ENCODE measurements at places on chromosomes 12 and 14.
A peak's percentile ranks its signal among the peaks of the same experiment; 100 is the strongest.

GRCh38 chr14:41957459-41957858 is 350.8 kb downstream of the LRFN5 start:
- no peak for DNase-seq

DNA sequence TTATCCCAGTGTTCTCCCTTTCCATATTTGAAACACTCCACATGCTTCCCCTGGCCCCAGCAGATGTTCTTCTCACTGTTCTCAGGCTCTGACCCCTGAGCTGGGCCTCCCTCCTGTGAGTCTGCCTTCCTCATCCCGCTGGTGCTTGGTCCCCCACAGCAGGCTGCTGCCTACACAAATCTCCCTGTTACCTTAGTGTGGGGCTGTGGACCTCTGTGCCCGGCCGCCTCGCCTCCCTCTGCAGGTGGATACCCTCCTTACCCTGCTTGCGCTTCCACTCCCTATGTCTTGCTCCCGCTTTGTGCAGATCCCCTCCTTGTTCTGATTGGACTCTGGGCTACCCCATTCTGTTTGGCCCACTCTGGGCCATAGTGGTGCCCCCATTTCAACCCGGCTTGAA is 6.9 kb downstream of the DERA start:
- DNase-seq = no peak

DNA sequence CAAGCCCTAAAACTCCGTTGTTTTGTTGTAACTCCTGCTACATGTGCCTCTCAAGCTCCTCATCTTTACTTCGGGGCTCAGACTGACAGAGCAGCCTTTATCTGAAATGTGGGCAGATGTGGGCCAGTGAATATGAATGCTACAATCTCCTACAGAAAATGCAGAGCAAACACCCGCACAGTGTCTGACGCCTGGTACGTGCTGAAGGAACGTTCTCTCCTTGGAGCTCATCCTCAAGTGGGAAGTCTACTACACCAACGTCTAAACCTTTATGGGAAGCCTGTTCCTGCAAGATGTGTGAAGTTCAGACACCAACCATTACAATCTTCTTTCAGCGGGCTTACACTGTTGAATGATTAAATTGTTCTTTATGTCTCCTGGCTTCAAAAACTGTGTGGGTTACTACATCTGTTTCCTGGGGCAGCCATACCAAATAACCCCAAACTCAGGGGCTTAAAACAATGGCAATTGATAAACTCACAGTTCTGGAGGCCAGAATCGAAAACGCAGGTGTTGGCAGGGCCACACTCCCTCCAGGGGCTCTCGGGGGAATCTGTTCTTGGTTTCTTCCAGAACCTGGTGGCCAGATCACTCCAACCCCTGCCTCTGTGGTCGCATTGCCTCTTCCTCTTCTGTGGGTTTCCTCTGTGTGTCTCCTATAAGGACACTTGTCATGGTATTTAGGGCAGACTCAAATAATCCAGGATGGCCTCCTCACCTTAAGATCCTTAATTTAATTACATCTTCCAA is 179.7 kb upstream of the PLXNC1 start:
- no peak for DNase-seq

GRCh38 chr14:103904493-103905107 is 23.7 kb upstream of the TDRD9 start:
- no peak for DNase-seq

DNA sequence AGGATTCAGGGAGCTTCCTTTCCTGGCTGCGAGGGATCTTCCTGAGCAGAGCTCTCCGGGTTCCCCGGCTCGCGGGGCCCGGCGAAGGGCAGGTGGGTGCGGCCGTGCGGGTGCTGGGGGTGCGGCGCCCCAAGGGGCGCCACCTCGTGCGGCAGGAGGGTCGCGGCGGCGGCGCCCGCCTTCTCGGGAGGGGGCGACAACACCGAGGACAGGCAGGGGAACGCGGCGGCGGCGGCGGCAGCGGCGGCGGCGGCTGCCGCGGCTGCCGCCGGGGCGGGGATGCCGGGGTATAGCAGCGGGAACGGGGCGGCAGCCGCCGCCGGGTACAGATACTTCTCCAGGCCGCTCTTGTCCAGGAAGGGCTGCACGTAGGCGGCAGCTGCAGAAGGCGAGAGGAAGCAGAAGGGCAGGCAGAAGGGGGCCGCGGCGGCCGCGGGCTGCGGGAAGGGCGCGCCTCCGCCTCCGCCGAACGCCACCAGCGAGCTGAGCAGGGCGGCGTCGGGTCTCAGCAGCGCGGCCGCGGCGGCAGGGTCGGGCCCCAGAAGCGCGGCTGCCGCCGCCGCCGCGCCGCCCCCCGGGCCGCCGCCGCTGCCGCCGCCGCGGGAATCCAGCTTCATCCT is 2.7 kb downstream of the BHLHE41 start:
- DNase-seq = no peak

GRCh38 chr12:111283521-111283920 is 85.4 kb downstream of the PHETA1 start:
- no peak for DNase-seq

- DNase-seq = no peak
Measured at GRCh38 chr14:45051180-45051579, 32.7 kb upstream of the PRPF39 start.

GRCh38 chr12:12774791-12775190 is 10.7 kb upstream of the APOLD1 start:
- no peak for DNase-seq

- DNase-seq = no peak
Measured at GRCh38 chr12:44358636-44359035, 517.5 kb downstream of the NELL2 start.

DNA sequence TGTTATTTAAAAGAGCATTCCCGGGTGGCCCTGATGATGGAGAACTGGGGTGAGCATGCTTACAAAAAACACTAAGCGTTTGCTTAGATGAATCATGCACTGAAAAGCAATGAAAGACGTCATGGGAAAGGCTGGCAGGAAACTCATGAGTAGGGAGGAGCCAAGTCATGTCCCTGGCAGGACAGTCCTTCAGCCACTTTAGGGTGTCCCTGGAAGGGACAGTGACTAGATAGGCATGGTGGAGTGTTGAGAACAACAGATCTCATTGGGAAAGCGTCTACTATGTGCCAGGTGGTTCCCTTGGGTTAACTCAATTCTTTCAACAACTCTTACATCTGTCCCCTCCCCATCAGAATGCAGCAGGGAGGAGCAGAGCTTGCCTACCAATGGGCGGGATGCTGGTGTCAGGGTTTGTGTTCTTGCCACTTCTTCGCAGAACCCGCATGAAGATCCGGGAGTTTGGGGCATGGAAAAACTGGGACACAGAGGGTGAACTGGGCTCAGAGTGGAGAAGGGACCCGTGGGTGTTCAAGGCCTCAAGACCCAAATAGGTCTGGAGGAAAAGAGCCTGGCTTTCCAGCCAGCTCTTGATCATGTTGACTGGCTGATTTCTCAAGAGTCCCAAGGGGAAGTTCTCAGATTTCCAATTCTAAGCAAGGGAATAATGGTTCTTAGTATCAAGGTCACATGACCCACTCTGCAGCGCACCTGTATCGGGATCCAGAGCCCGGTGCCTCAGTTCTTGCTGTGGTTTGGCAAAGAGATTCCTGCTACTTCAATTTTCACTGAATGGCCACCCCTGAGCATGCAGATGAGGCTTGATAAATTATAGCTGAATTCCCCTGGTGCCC is 653.9 kb upstream of the TBX3 start:
- DNase-seq = peak; percentile 64

DNA sequence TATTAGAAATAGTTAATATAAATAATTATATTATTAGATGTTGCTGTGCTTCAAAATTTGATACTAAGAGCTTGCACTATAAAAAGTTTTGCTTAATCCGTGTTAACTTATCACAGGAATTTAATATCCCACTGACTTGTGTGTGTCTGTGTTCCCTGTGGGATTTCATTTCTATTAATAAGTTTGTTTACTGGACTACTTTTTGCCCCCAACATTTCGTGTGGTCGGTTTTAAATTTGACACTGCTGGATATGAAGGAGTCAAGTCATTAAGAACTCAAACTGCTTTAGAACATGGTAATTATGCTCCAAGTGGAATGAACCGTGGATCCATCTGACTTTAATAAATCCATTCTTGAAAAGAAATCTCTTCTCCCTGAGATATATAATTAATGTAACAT is 182.2 kb upstream of the NUDT4 start:
- DNase-seq = no peak

- DNase-seq = no peak
Measured at GRCh38 chr14:38837343-38838048, 265.5 kb downstream of the SEC23A start.

DNA sequence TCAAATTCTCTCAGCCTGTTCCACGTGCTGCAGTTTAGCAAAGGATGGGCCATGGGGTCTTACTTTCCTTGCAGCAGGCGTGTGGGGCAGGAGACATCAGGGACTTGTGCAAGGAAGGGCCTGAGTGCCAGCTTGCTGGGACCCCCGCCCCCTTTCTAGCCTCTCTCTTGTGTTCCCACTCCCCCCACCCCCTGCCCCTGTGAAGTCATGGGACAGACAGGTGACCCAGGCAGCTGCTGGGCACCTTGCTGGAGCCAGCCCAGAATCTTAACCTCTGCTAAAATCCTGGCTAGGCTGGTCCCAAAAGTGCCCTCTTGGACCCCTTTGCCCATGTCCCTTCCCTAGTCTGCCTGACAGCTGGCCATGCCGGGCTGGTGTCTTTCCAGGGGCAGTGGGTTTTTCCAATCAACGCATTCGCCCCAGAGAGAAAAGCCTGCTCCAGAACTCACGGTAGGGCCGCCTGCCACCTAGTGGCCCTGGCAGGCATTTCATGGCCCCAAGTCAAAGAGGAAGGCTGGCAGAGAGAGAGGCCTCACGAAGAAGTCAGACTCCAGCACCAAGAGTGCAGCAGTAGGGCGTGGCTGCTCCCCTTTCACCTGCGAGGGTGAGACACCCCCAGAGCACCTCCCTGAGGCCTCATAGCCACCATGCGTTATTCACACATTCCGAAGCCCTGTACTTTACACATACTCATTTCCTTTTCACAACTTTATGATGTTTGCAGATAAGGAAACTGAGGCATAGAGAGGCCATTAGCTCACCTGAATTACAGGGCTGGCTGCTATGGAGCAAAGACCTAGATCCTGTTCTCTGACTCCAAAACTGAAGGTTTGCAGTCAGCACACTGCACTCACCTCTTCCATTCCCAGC is 67.4 kb downstream of the LGMN start:
- peak; percentile 83 for DNase-seq

DNA sequence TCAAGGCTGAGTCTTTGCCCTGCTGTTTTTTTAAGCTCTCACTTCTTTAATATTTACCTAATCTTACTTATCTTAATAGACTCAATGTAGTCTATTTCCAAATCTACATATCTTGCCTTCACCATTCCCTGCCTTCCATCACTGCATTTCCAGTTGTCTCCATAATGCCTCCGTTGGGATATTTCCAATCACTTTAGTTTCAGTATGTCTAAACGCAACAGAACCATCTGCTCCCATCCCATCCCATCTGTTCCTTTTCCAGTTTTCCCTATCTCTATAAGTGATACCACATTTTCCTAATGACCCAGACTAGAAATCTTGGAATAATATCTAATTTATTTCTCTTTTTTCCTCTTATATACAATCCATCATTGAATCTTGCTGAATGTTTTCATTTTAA is 15.1 kb upstream of the CCDC198 start:
- no peak for DNase-seq

DNA sequence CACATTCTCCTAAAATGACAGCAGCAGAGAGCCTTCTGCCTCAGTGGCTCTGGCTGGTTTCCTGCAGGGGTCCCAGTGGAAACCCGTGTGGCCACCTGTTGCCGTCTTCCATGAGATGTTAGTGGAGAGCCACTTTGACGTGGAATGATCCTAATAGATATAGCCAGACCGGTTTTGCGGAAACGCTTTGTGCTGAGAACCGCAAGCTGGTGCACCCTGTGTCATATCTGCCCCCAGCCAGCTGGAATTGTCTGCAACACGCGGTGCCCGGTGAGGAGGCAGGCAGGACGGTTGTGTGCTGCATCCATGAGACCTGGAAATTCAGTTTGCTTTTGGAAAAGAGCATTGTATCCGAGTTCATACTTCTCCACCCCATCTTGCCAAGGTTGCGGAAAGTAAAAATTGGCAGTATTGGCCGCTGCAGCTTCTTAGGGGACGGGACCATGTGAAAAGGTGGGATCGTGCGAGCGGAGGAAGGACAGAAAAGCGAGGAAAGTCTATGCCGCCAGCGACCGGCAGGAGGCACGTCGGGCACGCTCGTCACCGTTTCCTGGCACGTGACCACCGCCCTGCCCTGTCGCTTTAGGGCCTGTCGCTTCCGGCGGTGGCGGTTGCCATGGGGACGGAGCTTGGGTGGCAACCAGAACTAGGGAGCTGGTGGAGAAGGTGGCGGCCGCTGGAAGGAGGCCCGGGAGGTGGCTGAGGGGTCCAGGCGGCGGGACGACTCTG is at the start of gene CFAP251:
CFAP251 (plus strand) TSS at position 643 of the 729 bp plus-strand sequence. CDS start 2,714 bp downstream, outside the sequence.
- peak; percentile 59 for DNase-seq

GRCh38 chr12:47410383-47410782 is 295.4 kb downstream of the RPAP3 start:
- no peak for DNase-seq

DNA sequence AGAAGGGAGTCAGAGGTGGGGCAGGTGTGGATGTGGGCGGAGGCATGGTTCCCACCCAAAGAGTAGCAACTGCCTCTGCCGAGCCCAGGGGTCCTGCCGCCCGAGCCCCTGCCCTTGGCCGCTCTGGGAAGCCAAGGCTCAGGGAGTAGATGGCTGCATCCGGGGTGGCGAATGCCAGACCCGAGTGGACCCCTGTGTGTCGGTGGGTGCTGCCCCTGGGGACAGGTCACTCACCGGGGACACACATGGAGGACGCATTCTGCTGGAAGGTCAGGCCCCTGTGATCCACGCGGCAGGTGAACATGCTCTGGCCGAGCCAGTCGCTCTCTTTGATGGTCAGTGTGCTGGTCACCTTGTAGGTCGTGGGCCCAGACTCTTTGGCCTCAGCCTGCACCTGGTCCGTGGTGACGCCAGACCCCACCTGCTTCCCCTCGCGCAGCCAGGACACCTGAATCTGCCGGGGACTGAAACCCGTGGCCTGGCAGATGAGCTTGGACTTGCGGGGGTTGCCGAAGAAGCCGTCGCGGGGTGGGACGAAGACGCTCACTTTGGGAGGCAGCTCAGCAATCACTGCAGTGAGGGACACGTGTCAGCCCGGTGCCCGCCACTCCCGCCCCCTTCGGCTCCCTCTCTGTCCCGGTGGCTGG is 329.0 kb downstream of the TMEM121 start:
- no peak for DNase-seq

- no peak for DNase-seq
Measured at GRCh38 chr14:101199028-101199770, 295.7 kb upstream of the RTL1 start.

DNA sequence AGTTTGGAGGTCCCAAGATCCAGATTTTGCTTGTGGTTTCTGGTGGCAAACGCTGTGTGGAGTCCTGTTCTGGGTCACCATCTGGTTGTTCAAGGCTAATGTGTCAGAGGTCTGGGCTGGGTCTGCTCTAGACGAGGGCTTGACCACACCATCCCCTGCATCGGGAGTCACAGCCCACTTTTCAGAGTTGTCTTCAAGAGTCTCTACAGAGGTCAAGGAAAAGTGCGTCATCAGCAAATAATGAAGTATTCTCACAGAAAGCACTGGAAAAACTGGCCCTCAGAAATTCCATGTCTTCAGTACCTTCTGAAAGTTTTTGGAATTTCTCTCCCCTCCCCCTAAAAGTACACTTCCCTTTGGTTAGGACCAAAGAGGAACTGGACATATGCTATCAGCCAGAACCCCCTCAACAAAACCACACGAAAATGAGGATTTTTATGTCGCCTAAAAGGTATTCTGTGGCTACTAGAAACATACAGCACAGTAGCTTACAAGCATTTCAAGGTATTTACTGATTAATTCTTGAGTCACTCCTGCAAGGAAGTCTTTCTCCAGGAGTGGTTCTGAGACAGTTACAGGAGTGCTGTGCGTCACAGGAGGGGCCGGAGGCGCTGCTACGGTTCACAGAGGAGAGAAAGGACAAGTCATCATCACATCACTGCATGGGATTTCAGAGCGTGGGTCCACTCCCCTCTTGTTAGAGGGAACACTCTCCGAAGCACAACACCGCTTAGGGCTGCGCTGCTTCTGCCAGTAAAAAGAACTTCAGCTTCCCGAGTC is 35.4 kb downstream of the RAD52 start:
- peak; percentile 85 for DNase-seq

Measured in RWPE1 (cell line).